ENCODE measurements at places on chromosomes 3 and 15. TPM values are rescaled to one million over a fixed set of nuclear protein-coding genes. Genes with fewer than 3 reads are reported as not detected.

- DNase-seq = no peak
Observed at GRCh38 chr15:31261266-31262142, 65.1 kb upstream of the KLF13 start.

DNA sequence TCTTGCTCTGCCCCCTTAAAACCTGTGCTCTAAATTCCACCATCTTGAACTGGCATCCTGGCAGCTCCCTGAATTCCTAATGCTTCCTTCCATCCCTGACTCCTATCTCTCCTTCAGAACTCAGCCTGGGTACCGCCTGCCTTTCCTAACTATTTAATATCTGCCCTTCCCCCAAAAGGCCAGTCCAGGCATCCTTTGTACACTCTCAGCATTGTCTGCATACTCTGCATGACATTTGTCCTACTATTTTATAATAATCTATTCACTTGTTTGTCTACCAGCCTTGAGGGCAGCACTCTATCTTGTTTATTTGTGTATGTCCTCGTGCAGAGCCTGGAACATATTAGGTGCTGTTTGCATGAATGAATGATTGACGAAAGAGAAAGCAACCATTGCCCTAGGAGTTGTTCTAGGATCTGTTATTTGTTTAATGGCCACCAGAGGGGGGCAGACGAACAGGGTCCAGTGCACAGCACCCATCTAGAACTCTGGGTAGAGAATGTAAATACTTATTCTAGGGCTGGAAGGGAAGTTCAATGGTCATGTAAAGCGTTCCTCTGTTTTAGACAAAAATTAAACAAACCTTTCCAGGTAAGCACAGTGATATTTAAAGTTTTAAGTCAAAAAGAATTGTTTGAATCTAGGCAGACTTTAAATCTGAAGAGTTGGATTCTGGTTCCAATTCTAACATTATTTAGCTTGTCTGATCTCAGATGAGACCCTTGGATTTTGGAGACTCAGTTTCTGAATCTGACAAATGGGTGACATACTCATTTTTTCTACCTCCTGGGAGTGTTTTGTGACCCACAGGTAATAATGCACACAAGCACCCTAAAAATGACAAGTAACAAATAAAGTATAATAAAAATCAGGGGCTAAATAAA is 125.8 kb upstream of the GALNT15 start:
- peak; percentile 50 for DNase-seq

PPARG gene
- polyA plus RNA-seq = 28.2 TPM

- DNase-seq = no peak
Observed at GRCh38 chr3:119628816-119629445, 31.2 kb downstream of the PLA1A start.

DNA sequence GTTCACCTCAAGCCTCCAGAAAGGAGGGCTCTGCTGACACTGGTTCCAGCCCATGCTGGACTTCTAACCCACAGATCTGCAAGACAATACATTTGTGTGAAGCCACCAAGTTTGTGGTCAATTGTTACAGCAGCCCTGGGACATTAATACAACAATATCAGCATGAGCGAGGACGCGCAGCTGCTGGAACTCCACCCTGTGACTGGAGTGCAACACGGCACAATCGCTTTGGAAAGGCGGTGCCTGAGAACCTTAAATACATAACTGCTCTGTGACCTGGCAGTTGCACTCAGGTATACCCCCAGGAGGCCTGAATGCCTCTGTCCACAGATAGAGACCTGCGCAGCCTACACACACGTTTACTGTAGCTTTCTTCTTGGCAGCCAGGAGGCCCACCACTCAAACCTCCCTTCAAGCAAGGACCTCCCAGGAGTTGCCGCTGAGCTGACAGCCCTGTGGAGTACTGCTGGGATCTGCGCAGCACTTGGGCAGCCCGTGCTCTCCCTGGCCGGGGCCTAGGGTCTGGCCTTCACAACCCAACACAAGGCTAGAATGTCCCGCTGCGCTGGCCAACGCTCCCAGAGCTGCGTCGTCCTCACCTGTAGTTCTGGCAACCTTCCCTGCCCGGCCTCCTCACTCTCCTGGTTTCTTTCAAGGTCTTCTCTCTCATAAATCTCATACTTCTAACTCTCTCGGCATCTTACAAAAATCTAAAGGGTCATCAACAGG is 8.3 kb downstream of the MRPS25 start:
- DNase-seq = no peak

GOLGA6L4 gene
- 11.5 TPM for polyA plus RNA-seq

DNA sequence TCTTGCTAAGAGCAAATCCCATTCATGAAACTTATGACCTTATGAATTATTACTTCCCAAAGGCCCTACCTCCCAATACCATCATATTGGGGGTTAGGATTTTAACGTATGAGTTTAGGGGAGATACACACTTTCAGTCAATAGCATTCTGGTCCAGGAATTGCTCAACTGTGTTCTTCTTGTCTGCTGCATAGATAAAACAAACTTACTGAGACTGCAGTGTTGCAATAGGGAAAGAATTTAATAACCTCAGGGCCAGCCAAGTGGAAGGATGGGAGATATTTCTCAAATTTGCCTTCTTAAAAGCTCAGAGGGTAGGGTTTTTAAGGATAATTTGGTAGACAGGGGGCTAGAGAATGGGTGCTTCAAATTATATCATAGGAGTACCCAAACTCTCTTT is 625.8 kb downstream of the OTOL1 start:
- DNase-seq = no peak

GRCh38 chr3:99434190-99434589 is 204.2 kb upstream of the COL8A1 start:
- no peak for DNase-seq

BFSP2 gene
- not detected for polyA plus RNA-seq

PPCDC gene
- 12.5 TPM for polyA plus RNA-seq

DNA sequence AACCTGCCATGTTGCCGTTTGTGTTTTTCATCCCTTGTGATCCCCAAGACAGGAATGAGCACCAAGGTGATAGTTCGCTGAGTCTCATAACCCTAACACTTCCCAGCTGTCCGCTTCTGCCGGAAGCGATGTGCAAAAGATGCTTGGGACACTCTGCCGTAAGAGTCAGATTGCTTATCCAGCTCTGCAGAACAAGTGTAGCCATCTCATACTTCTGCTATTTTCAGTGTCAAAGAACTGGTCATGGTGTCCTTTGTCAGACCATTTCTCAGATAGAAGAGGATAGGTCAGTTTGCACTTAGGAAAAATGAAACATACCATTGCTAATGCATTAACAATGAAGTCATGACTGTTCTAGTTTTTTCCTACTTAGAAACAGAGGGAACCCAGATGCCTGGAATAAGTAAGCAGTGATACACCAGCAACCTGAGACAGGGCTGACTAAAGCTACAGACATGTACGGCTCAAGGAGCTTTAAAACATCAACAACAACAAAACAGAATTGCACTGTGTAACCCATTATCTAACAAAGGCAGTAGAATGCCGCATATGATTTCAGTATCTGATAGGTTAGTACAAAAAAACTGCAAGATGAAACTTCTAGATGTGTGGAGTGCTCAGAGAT is 134.0 kb upstream of the IL12A start:
- DNase-seq = no peak

VILL gene
- polyA plus RNA-seq = 13.9 TPM

GRCh38 chr3:177251755-177252154 is 54.5 kb upstream of the TBL1XR1 start:
- DNase-seq = no peak

DNA sequence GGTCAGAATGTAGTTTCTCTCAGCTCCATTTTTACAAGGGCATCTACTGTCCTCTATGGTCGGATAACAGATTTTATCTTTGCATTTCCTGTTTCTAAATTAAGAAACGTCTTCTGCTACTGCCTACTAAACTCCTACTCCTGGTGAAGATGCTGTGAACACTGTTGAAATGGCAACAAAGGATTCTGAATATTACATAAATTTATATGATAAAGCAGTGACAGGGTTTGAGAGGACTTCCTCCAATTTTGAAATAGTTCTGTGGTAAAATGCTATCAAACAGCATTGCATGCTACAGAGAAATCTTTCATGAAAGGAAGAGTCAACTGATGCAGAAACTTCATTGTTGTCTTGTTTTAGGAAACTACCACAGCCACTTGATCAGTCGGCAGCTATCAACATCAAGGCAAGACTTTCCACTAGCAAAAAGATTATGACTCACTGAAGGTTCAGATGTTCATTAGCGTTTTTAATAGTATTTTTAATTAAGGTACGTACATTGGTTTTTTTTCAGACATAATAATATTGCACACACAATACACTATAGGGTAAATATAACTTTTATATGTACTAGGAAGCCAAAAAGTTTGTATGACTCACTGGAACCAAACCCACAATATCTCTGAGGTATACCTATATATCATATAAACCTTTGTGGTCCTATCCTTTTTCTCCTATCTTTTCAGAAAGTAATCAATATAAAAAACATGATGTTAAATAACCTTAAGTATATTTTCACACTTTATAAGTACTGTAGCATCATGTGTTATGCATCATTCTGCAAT is 156.1 kb downstream of the STAG1 start:
- DNase-seq = no peak

UCN2 gene
- 0.30 TPM for polyA plus RNA-seq

- no peak for DNase-seq
Observed at GRCh38 chr3:101518421-101518871, 5.4 kb upstream of the SENP7 start.

GPR87 gene
- not detected for polyA plus RNA-seq

GRCh38 chr15:68651916-68652525 is 73.2 kb downstream of the CORO2B start:
- no peak for DNase-seq

CHL1 gene
- 19.2 TPM for polyA plus RNA-seq

GRCh38 chr3:67601385-67601784 is 53.0 kb downstream of the SUCLG2 start:
- DNase-seq = no peak
